Tibial nerve (tissue), 4 donors: ENCODE measurements at places on chromosomes 7 and 10. TPM values are rescaled to one million over a fixed set of nuclear protein-coding genes. Genes with fewer than 3 reads are reported as not detected.

SFTPA1 gene
- not detected for total RNA-seq

GIMAP8 gene
- 12.9 TPM for total RNA-seq

GIMAP7 gene
- 23.8 TPM for total RNA-seq

NPC1L1 gene
- 0.44 TPM for total RNA-seq

LLCFC1 gene
- total RNA-seq: not detected

TCAF2 gene
- 4.7 TPM for total RNA-seq

H2BK1 gene
- not detected for total RNA-seq

ANKRD61 gene
- not detected for total RNA-seq
